ENCODE measurements at places on chromosomes 7 and 10. TPM values are rescaled to one million over a fixed set of nuclear protein-coding genes. Genes with fewer than 3 reads are reported as not detected.

DNA sequence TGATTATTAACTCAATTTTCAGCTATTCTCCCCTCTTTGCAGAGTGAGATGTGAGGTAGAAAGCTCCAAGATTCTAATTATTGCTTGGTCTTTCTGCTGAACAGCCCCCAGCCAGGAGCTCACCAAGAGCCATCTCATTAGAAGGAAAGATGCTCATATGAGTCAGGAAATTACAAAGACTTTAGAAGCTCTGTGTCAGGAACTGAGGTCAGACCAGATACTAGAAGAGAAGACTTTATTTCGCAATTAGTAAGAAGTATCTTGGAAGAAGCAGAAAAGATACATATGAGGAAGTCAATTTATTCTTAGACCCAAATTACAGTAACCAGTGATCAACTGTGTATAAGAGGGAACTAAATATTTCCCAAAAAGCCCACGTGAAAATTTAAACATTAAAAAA is 626.9 kb downstream of the ZWINT start:
- no peak for DNase-seq

DNA sequence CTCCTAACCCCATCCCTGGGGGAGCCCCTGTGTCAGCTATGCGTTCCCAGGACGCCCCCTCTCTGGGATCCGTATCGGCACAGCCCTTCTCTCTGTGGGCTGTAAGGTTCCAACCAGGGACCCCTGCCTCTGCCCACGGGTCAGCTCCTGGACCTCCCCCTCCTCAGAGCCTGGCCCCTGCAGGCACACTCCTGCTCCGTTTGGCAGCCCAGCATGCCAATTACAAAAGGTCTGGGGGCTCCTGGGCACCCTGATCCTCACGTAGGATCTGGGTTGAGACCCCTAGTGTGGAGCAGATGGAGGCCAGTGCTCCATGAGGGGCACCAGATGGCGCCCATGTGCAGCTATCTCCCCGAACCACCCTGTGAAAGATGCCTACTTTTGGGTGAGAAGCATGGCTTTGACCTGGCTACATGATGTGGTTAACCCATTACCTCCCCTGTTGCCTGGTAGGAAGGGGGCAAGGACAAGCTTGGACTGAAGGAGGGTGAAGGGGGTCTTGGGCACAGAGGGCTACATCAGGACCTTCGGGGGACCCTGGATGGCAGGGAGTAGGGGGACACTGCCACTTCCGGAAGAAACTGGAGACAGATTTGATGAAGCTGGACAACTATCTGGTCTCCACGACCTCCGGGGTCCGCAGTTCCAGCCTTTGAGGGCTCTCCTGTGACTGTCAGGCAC is 9.0 kb downstream of the TACR2 start:
- no peak for DNase-seq

- no peak for DNase-seq
Measured at GRCh38 chr7:106620676-106621075, 40.3 kb downstream of the CCDC71L start.

DNA sequence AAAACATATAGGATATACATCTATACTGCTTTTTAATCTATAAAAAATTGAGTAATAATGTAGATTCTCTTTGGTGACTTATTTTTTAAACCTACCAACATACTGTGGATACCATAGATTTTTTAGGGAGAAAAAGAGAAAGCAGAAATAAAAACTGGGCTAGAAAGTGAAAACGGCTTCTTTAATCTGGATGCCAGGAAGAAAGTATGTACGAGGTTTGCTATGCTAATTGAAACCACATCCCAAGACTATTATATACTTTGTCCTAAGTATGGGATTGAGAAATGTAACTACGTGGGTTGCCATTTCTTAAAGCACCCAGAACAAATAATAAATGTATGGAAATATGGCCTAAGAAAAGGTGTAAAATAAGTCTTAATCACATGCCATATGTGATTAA is 129.0 kb upstream of the NFE2L3 start:
- DNase-seq, result no peak

GRCh38 chr10:33122014-33122809 is 164.2 kb upstream of the ITGB1 start:
- no peak for DNase-seq

PRKCQ gene
- 16.8 TPM for polyA plus RNA-seq

DNA sequence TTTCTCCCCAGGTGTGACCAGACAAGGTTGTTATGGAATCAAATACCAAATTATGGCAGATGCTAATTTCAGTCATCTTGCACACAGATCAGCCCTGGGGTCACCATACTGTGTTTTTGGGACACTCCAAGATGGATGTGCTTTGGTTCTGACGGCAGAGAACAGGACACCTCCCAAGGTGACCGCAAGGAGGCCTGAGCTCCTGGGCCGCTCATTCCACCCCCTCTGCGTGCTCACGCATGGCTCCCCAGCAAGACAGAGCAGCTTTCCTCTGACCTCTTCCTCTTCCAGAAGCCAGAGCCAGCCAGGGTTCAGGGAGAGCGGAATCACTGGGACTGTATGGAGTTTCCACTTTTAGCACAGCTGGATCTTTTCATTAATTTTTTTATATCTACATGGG is 402.8 kb downstream of the DNAJB6 start:
- DNase-seq, result no peak

SFTPA1 gene
- polyA plus RNA-seq, result not detected

INA gene
- polyA plus RNA-seq, result 0.64 TPM

DNA sequence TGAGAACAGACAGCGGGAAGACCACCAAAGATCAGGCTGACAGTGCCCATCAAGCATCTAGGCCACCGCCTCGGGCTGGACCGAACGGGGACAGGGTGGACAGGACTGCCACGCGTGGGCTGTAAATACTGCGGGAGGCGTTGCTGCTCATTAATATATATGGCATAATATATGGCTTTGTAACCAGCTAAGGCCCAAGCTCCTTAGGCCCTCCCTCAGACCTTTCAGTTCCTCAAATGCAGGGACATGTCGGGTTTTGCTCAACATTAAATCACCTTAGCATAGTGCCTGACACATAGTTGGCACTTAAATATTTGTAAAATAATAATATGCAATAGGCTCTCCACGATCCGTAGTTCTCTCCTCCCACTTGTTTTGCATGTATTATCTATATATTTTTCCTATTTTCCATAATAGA is 402 bp upstream of the TMEM168 start:
- DNase-seq, result no peak

GRCh38 chr10:104577861-104578521 is 63.1 kb upstream of the SORCS3 start:
- DNase-seq, result no peak

ASAH2B gene
- 12.5 TPM for polyA plus RNA-seq

GRCh38 chr10:71126432-71126831 is 85.9 kb upstream of the UNC5B start:
- no peak for DNase-seq

DNA sequence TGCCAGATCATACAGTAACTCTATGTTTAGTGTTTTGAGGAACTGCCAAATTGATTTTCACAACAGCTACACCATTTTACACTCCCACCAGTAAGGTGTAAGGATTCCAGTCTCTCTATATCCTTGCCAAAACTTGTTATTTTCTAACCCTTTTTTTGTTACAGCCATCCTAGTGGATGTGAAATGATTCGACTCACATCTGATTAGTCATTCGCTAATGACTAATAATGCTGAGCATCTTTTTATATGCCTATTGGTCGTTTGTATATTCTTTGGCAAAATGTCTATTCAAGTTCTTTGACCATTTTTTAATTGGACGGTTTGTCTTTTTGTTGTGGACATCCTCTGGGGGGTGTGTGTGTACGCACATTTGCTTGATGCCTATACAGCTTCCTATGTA is 142.8 kb downstream of the DGKB start:
- no peak for DNase-seq

DNA sequence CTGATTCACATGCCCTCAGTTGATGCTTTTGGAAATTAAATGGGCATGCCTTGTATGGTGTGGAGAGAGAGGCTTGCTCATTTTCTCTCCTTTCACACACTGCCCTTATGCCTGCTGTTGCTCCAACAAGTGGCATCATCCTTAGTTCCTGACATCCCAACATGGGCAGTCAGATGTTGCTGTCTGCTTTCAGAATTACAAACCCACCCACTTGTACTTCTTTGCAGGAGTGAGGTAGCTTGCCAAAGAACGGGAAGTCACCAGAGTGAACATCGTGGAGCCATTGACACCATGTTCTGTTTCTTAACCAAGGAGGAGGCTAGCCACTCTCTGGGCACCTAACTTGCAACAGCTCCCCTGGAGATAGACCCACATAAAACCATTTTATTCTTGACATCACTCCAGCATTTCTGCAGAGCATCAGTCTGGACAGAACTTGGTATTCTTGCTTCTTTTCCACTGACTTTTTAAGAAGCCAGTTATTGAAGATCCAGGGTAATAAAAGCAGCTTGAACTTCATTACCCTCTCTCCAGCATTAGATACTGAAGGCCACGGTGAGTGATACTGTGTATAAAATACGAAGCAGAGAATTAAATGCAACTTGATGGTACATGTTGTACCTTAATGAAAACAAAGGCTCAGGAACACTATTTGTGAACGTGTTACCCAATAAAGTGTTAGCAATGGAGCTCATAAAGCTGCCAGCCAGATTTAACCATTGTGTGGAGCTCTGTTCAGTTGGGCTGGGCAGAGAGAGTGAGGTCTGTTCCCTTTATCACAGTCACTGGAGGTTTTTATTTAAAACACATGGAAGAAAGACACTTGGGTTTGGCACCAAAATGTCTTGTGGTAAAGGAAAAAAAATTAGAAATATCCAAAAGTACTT is 195.8 kb upstream of the HABP2 start:
- DNase-seq, result no peak

- DNase-seq, result no peak
Measured at GRCh38 chr7:141381794-141382427, 169.3 kb upstream of the AGK start.

DNA sequence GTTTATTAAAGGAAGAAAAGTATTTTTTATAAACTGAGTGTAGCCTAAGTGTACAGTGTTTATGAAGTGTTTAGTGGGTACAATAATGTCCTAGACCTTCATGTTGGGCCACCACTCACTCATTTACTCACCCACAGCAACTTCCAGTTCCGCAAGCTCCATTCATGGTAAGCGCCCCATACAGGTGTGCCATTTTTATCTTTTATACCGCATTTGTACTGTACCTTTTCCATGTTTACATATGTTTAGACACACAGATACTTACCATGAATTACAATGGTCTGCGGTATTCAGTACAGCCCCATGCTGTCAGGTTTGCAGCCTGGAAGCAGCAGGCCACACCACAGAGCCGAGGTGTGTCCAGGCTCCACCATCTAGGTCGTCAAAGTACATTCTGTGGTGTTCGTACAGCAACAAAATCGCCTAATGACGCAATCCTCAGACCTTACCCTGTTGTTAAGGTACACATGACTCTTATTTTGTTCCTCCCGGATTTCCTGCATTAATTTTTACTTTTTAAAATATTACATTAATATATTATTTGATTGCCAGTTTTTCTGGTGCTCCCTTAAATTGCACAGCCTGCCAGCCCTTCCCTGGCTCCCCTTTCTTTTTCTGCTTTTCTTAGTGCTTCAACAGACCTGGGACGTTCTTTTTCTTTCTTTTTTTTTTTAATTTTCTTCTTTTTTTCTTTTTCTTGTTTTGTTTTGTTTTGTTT is 881 bp upstream of the SSBP1 start:
- no peak for DNase-seq

STAG3 gene
- polyA plus RNA-seq, result 13.2 TPM

ICA1 gene
- polyA plus RNA-seq, result 15.3 TPM

DNA sequence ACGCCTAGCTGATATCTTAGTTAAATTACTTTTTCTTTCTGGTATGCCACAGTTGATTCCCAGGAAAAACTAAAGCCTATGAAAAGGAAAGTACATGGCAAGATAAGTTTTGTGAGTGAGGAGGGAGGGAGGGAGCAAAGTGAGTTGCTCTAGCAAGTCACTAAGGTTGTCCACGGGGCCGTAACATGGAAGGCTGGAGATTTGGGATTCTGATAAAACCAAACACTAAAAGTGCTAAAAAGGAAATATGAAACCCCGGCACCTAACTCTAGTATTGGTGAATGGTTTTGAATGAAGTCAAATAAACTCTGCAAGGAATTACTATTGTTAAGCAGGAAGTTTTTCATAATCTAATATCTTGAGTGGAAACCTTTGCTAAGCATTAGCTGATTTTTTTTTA is 1.7 kb downstream of the AGR2 start:
- no peak for DNase-seq

DNA sequence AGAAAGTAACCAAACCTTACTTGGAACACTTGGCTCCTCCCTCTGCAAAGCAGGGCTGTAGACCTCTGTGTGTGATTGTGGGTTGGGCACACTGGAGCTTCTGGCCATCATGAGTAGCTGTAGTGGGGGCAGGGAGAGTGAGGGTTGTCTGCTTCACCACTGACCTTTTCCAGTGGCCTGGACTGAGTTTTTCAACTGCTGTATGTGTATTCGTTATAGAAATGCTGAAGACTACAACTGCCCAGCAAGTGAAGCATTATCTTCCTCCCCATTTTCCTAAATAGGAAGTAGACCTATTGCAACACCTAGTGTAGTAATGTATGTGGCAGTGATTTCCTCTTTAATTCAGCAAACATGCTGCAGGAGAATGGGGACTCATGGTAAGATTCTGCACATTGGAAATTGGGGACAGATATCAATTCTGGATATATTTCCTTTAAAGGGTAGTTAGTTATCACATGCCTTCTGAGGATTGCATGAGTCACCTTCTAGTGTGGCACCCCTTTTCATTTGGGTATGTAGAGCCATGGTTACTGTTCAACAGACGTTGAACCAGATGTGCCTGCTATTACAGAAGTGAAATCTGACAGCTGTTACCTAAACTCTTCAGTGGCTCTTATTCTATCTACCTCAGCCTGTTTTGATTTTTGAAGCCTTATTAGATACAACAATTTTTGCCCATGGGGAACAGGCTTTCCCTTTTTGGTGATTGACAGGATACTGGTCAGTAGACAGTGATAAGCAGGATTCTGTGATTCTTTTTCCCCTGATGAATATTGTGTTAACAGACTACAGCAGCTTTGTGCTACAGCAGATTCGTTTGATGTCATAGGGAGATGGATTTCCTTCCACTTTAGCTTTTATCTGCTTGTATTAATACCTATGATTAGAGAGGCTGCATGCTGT is 130.9 kb downstream of the SND1 start:
- no peak for DNase-seq

INHBA gene
- polyA plus RNA-seq, result 5.6 TPM

GRCh38 chr7:7408001-7408770 is 127.5 kb downstream of the COL28A1 start:
- no peak for DNase-seq

GRCh38 chr10:23198610-23198939 is 6.5 kb downstream of the PTF1A start:
- DNase-seq, result no peak

Data from renal cortex interstitium (tissue), 15 donors.